ENCODE measurements at places on chromosomes 4 and X.

GRCh38 chr4:149831656-149832208 is 16.1 kb upstream of the IQCM start:
- no peak for DNase-seq

DNA sequence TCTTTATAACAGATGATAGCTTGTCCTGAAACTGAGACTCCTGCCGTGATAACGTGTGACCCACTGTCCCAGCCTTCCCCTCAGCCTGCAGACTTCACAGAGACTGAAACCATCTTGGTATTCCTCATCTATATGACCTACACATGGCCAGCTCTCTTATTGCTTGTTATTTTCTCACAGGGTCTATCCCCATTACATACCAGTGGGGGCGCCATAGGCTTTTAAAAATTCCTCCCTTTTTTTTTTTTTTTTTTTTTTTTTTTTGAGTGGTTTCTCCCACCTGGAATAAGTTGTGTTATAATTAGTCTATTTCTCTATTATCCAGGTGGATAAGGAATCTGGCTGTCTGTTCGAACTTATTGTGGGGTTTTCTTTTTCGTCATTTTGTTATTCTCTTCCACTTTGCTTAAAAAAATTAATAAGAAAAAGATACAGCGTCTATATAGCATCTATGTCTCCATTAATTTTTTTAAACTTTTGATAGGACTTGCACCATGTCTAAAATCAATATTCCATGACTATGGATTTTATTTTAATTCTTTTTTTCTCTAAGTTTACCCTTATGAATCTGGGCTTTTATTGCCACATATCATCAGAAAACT is 47.2 kb downstream of the GYG2 start:
- DNase-seq: peak; percentile 16

- no peak for DNase-seq
Measured at GRCh38 chrX:100695302-100695701, 36.6 kb downstream of the SYTL4 start.

DNA sequence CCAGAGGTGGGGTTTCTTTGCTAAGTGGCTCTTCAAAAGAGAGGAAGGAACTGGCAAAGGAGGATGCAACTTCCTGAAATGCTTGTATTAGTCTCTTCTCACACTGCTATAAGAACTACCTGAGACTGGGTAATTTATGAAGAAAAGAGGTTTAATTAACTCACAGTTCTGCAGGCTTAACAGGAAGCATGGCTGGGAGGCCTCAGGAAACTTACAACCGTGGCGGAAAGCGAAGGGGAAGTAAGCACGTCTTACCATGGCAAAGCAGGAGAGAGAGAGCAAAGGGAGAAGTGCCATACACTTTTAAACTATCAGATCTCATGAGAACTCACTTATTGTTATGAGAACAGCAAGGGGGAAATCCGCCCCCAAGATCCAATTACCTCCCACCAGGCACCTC is 505.7 kb downstream of the ZNF674 start:
- DNase-seq: no peak

- DNase-seq: no peak
Measured at GRCh38 chr4:151675411-151675971, 85.3 kb downstream of the GATB start.

All from suppressor macrophage treated with lipopolysaccharide for 4 hours (primary cell).